Lung microvascular endothelial cell (primary cell): ENCODE measurements at places on chromosomes 5 and 9. TPM values are rescaled to one million over a fixed set of nuclear protein-coding genes. Genes with fewer than 3 reads are reported as not detected.

DNA sequence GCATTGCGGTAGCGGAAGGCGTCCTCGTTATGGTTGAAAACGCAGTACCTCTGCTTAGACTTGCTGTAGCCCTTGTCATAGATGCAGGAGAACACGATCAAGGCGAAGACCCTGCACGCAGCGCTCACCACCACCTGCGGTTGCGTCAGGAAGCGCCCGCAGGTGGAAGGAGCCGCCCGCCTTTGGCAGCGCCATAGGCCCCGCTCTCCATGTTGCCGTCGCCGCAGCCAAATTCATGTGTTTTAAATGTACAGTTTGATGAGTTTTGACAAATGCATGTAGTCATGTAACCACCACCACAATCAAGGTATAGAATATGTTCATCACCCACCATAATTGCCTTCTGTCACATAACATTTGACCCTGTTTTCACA, 84.9 kb upstream of the CEP78 start:
- DNase-seq = no peak

GRCh38 chr9:87167161-87167560, 219.9 kb upstream of the GAS1 start:
- no peak for DNase-seq

DNA sequence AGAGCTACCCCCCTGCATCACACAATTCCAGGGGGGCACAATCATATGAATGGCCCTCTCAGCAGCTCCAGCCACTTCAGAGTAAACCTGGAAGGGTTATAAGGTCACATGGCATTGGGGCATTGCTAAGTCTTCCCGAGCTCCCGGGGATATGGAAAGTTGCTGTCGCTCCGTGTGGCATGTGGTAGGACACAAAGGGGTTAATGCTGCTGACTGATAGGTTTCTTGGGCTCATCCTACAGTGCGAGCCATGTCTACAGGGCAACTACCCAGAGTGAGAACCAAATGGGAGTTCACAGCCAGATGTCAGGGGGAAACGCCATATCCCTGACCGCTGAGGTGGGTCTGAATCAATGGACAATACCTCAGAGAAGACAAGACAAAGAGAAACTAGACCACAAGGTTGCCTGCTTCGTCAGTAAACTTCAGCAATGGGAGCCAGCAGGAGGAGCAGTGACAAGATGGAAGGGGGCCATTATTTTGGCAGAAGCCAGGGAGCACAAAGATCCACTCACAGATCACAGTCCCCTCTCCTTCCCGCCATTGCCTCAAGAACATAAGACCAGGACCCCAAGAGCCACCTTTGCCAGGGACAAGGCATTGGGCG, 52.4 kb upstream of the SHISAL2B start:
- DNase-seq = no peak

- no peak for DNase-seq
Observed at GRCh38 chr9:136036050-136036449, 59.0 kb downstream of the NACC2 start.

DNA sequence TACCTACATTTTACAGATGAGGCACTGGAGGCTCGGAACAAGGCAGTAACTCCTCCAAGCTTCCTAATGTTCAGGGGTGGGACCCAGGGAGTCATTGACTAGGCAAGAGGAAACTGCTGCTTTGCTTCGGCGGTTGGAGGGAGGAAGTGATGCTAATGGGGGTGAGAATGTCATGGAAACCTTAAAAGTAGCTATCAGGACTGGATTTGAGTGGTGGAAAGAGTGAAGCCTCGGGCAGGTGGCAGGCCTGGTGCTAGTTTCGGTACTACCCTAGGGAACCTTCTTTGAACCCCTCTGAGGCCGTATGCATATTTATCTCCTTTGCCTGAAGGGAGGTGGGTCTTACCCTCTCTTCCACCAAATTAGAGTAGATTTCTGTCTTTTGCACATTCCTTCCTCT, 1.6 kb downstream of the BSPRY start:
- peak; percentile 23 for DNase-seq

GRCh38 chr5:89932771-89933181, 476.8 kb downstream of the CETN3 start:
- DNase-seq = peak; percentile 83

DNA sequence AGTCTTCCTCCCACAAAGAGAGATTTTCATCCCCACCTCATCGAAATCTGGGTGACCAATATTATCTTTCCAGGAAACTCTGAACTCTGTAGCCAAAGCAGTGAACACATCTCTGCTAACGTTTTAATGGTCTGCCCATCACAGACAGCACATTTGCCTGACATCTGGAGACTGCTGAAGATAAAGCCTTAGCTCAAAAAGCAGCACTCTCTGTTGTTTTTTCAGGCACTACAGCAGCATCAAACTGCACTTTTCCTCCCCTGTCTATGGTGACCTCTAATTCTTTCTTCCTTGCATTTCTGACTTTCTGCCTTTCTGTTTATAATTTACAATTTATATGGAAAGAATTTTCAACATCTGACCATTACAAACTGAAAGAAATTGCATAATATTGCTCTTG, 66.8 kb downstream of the RAB3C start:
- peak; percentile 38 for DNase-seq

DNA sequence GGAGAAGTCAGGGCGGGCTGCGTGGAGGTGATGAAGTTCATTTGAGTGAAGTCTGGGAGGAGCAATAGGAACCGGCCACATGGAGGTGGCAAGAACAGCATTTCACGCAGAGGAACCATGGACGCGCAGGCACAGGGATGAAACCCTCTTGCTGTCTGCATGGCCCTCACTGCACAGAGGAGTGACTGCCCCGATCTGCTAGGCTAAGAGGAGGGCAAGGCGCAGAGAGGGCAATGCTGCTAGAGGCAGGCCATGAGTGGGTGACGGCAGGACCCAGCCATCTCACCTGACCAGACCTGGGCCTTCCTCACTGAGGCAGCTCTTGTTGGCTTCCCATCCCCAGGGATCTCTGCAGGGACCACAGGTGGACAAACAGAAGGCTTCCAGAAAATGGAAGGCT, 90.3 kb downstream of the BARX1 start:
- DNase-seq = no peak

DNA sequence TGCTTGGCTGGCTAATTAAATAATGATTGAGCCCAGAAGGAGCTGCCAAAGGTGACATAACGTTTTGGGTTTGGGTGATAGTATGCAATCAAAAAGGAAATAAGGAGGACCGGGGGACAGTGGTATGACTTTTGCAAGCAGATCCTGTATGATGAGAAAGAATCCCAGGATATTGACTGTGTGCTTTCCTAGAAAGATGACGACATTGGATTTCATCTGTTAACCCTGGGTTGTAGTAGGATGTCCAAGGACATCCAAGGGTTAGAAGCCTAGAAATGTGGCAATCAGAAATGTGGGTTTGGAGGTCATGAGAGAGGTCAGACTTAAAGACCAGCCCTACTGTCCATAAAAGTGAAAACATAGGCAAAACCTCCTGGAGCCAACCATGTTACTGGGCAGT, 50.3 kb upstream of the HMHB1 start:
- DNase-seq = no peak

DNA sequence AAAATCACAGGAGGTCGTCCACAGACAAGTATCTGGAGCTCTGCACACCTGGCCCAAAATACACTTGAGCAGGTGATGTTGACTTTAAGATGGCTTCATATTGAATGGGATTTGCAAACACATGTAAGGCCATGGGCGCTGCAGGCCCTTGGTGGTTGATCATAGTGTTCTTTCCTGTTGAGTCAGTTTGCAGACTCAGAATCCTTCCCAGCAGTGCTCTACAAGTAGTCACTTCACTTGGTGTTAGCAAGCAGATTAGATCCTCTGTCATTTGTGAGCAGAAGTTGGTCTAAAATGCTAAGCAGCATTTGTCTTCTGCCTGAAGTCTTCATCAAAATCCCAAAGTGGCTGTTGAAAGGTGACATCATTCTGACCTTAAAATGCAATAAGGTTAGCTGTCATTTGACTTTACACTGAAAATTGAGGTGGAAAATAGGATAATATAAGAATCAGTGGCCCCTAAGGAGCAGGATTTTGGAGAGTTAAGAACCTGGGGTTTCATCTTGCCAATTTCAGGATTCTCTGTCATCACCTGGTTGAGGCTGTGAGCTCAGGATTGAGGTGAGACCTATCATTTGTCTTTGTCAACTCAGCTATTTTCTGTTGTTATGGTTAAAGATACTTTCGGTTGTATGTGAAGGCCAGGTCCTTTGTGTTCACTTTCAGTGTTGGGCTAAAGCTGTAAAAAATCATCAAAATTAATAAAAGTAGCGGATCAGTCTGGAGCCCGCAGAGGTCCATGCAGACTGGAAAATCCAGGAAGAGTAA, 114.5 kb downstream of the LRRC70 start:
- no peak for DNase-seq

DNA sequence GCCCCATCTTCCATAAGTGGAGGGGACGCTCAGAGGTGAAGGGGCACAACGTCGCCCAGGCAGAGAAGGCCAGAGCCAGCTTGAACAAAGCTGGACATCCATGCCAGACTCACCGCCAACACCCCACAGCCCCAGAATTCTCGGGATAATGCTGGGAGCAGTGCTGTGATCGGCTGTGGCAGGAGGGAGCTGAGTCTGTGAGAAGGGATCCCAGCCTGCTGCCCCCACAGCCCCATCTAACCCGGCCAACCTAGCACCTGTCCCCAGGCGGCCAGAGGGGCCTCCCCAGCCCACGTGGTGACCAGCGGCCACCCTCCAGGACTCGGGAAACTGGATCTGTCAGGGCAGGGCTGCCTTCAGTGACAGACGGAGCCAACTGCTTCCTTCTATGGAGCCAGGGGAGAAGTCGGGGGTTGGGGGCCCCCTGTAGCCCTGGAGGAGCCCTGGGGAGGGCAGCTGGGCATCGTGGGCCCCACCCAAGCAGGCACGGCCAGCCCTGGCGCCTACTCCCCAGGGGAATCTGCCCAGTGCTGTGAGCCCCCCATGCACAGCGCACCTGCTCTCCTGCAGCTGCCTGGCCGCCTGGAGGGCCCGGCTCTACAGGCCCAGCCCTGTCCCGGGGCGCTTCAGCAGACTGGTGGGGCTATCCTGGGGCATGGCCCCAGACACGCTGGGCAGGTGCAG, 6.0 kb downstream of the BRD3 start:
- DNase-seq = no peak

TNIP1 gene
- 60.8 and 77.6 TPM in 2 replicates for total RNA-seq

- no peak for DNase-seq
Observed at GRCh38 chr9:70130266-70130665, 86.6 kb downstream of the MAMDC2 start.

- no peak for DNase-seq
Observed at GRCh38 chr5:161288071-161288470, 258.5 kb downstream of the GABRB2 start.

TSSK1B gene
- total RNA-seq = not detected in 2 replicates

CETN3 gene
- 3.3 and 5.0 TPM in 2 replicates for total RNA-seq

GRCh38 chr9:128323212-128323730, 632 bp downstream of the COQ4 start:
- no peak for DNase-seq

DNA sequence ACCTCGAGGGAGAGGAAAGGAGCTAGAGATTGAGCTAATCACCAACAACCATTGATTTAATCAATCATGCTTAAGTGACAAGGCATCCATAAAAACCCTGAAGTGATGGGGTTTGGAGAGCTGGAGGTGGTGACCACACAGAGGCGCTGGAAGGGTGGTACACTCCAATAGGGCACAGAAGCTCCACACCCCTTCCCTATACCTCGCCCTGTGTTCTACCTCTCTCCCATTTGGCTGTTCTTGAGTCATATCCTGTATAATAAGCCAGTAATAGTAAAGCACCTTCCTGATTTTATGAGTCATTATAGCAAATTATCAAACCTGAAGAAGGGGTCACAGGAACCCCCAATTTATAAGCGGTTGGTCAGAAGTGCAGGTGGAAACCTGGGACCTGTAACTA, 18.3 kb downstream of the ACTL7B start:
- no peak for DNase-seq

DNA sequence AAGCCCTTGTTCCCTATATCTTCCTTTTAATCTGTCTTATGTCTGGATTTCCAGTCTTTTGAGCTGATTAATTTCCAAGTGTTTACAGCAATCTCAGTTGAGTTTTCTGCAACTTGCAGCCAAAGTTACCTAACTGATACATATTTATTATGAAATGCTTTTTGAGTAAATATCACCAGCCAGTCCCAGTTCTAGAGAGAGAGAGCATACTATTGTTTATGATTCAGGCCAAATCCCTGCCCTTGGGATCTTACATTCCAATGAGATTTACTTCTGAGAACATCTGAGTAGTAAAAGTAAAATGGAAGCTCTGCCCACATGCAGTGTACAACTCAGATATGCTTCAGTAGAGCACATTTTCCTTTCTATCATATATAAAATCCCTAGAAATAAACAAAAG, 661.7 kb downstream of the KCTD16 start:
- DNase-seq = no peak

DNA sequence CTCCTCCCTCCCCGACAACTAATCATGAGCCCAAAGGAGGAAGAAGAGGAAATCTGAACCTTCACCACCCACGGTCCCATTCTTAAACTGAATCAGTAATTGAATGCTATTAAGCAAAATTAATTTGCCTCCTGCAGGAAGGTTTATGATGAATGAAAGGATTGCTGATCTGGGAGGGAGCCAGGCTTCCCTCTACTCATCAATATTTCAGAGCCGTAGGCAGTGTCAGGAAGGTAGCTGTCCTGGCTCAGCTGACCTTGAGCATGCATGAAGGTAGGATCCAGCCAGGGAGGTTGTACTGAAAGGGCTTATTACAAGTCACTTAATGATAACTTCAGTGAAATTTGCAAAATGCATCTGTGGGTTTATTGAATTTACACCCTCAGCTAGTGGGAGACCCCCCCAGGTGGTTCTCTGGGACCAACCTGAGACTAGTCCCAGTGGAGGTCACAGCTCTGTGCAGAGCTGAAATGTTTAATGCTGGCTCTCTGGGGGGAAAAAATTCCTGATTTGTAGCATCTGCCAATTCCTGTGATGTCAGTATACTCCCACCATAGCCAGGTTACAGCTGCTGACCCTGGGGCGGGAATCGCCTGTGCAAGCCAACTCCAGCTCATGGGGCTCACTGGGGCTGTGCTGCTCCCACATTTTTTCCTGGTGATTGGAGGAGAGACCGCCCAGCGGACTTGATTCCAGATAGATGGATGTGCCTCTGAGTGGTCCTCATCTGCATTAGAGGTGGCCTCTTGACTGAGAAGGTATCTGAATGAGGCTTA, 47.9 kb upstream of the NCS1 start:
- DNase-seq = no peak

DNA sequence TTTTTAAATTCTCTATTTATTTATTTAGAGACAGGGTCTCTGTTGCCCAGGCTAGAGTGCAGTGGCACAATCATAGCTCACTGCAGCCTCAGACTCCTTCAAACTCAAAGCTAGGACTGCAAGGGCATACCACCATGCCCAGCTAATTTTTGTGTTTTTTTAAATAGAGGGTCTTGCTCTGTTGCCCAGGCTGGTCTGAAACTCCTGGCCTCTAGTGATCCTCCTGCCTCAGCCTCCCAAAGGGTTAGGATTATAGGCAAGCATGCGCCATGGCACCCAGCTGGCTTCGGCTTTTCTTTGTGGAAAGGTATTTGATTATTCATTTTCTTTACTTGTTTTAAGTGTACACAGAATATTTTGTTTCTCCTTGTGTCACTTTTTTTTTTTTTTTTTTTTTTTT, 5.2 kb downstream of the ZNF346 start:
- DNase-seq = no peak

GRCh38 chr9:12874395-12874794, 99.6 kb downstream of the LURAP1L start:
- no peak for DNase-seq
